ENCODE measurements at places on chromosomes 5 and 9.

DNA sequence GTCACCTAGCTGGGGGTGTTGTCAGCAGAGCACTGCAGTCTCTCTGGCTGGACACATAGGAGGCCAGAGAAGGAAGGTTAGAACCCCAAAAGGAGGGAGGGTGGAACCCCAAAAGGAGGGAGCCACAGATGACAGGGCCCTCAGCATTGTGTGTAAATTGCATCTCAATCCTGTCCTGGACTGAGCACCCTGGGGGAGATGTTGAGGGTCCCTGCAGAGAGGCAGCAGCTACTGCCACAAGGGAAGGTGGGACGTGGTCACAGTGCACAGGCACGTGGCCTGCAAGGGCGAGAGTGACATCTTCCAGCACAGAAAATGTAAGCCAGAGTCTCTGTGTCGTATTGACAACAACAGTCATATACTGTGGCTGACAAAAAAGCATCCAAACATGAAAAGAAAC is 36.5 kb upstream of the CEP72 start:
- no peak for DNase-seq

DNA sequence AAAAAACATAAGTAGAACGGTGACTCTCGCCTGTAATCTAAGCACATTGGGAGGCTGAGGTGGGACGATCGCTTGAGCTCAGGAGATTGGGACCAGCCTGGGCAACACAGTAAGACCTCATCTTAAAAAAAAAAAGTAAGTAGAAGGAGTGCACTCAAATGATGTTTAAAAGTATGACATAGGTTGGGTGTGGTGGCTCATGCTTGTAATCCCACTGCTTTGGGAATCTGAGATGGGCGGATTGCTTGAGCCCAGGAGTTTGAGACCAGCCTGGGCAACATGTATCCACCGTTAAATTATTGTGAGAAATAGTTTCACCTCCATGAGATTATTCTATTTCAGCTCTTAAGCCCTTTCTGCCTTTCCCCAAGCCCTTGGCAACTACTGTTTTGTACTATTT is 11.2 kb downstream of the DENND4C start:
- no peak for DNase-seq

DNA sequence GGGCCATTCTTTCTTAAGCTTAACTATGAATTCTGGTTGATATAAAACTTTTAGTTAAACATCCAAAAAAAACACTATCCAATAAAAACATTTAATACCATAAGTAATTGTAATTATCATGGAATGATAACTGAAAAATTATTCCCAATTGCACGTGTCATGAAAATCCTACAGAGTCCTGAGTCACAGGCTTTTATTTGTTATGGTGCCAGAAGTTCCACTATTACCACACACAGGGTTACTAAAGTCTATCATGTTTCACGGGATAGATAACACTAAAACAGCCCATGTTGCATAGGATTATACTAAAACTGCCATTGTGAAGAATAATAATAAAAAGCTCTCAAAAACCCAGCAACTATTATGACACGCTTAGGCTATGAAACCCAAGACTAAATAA is 1381.8 kb downstream of the EFNA5 start:
- no peak for DNase-seq

DNA sequence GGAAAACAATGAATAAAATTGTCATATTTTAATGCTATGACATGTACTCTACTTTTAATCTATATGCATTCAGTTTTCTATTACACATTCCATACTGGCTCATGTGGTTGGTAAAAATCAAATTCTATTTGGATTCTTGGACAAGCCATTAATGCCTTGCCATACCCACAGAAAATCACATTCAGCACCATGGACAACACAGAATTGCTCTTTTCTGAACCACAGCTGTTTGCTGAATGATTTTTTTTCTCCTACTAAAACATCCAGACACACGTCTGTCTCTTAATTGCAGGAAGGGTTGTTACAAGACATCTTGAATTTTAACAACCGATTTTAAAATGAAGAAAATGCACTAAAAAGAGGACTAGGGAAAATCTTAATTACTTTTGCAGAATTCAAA is 675.6 kb downstream of the BRINP1 start:
- no peak for DNase-seq

- no peak for DNase-seq
These were observed 5.2 kb upstream of the MGAT1 start for GRCh38 chr5:180807654-180808414.

DNA sequence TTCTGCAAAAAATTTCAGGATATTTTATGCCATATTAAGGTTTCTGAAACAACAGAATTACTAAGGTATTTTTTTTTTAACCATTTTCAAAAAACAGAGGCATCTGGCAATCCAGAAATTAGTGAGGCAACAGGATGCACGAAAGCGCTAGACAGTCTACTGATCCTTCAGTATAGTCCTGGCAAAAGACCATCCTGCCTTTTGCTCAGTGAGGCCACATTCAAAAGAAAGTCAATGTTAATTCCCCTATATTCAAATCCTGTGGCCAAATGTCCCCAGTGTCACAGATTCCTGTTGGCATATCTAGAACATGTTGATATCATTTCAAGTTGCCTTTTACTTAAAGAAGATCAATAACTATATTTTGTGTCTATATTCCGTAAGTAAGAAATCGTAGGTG is 13.1 kb upstream of the NFIB start:
- DNase-seq = no peak

- DNase-seq = no peak
These were observed 339.9 kb downstream of the ADGRV1 start for GRCh38 chr5:90898326-90899013.

DNA sequence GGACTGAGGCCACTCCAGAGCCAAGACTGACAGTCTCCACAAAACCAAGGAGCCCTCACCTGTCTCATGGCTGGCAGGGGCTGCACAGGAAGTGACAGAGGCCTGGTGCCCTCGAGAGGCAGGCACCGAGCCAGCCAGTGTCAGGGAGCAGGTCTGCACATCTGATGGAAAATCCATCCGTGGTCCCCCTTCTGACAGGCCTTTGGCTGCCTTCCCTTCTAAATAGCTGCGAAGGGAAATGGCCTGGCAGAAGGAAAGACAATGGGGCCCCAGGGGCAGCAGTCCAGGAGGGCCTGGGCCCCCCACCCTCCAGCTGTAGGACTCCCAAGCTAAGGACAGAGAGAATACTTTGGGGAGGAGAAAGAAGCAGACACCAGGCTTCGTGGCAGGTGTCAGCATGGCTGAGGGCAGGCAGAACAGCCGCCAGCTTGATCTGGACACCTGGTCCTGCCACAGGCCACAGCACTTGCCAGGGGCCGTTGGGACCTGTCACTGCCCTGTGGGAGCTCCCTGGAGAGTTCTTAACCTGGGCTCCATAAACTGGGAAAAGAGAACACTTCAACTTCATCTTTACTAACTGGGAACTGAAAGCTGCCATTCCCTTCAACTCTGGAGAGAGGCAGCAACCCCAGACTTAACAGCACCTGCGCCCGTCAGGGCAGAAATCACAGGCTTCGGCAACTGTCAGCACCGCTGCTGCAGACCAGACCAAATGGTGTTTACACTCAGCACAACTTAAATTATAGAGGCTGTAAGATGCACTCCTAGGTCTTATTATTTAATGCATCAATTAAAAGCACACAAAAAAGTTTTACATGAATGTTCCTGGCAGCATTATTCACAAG is 22.0 kb downstream of the ADAMTS2 start:
- no peak for DNase-seq

GRCh38 chr9:95204310-95204709 is 113.2 kb downstream of the FANCC start:
- DNase-seq = no peak

GRCh38 chr5:38585816-38586215 is 29.4 kb upstream of the LIFR start:
- DNase-seq = no peak

- DNase-seq = no peak
These were observed 3.6 kb downstream of the IQGAP2 start for GRCh38 chr5:76406673-76407072.

GRCh38 chr5:64637837-64638443 is 52.4 kb upstream of the SHISAL2B start:
- DNase-seq = no peak

DNA sequence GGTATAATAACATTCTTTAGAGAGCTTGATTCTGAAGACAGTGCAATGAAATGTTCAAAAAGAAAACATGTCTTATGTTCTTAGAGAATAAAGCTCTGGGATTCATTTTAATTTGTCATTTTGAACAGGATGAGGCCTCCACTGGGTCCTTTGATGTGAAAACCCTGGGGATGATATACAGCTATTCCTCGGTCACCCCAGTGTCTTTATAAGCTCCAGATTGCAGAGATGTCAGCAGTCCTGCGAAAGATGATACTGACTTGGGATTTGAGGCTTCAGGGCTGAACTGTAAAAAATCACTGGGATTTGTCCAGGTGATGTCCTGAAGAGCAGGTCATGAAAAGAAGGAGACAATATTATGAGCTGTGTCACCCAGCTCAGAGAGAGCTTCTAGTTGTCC is 529.7 kb upstream of the ZNF608 start:
- no peak for DNase-seq

DNA sequence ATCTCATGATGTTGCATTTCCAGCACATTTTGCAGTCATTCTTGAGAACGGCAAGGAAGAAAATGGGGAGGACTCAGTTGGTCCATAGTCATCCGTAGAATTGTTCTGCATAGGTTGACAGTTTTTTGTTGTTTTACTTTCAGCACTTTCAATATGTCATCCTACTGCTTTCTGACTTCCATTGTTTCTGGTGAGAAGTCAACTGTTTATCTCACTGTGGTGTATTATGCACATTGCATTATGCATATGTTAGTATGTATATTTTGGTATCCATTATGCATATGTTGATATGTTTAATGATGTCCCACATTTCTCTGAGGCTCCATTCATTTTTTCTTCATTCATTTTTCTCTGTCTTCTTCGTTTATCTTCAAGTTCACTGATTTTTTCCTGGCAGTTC is 10.5 kb downstream of the ADAMTS16 start:
- DNase-seq = no peak

- DNase-seq = no peak
These were observed 34.3 kb downstream of the DNAH5 start for GRCh38 chr5:13910201-13910600.

DNA sequence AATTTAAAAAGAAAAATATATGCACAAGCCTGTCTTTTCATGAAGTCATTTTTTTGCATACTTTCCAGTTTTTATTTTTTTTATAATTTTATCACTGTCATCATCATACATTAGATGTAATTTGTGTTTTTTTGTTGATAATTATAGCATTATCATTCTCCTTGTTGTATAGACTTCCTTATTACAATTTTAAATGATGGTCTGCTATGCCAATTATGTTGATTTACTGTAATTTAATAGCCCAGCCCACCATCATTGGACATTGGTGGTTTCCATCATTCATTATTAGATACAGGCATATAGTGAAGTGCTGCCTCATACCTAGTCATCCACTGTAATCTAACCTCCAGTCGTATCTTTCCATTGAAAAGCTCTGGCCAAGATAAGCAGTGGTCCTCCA is 3.8 kb upstream of the TJP2 start:
- no peak for DNase-seq

DNA sequence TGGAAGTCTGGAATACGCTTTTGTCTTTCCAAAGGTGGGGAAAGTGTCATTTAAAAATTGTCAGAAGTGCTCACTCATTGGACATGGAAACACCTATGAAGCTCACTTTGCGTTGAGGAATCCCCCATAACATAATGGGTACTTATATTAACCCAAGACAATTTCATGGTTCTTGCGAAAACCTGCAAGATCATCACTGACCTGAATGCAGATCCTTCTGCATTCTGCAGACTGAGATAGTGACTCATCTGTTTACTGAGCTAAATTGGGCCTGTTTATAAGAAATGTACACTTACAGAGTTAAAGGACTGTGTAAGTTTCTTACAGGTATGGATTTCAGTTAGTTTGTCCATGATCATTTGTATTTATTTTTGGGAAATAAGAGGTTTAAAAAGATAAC is 153.0 kb downstream of the HMHB1 start:
- no peak for DNase-seq

DNA sequence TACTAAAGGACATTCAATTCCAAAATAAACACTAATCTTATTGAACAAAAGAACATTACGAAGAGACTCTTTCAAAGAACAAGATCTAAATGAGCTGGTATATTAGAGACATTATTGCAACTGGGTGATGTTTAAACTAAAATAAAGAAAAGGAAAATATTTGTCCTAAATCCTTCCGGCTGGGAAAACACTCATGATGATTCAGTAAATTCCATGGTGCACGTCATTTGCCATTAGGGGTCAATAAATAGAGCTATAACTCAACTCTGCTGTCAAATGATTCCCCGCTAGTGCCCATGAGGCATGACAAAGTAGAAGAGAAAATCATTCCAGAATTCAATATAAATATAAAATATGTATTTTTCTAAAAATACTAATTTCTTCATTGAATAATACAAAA is 565.5 kb upstream of the TUSC1 start:
- DNase-seq = no peak

DNA sequence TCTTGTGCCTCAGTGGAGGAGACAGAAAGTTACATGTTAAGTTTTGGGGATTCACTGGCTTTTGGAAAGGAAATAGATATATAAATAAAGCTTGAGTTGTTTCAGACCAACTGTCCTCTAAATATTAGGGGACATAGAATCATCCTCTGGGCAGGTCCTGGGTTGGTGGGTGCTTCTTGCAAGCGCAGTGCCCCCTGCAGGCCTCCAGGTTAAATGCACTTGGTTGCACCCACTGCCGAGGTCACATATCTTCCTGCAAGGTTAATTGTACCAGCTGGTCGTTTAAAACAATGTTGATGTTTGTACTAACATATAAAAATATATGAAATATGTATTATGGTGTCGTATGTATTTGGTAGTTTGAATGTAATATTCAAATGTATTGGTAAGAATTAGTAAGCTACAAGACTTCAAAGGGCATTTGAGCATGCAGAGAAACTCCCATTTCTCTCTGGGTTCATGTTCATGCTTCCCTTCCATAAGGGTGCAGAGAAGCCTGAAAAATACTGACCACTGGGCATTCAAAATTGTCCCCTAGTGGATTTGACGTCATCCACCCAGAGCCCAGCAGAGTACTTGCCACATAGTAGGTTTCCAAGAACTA is 87.0 kb downstream of the ZNF618 start:
- no peak for DNase-seq

GRCh38 chr5:141507387-141508091 is 18.7 kb downstream of the PCDHGC5 start:
- no peak for DNase-seq

- DNase-seq = no peak
These were observed 5.2 kb upstream of the ITGA2 start for GRCh38 chr5:52983731-52984636.

DNA sequence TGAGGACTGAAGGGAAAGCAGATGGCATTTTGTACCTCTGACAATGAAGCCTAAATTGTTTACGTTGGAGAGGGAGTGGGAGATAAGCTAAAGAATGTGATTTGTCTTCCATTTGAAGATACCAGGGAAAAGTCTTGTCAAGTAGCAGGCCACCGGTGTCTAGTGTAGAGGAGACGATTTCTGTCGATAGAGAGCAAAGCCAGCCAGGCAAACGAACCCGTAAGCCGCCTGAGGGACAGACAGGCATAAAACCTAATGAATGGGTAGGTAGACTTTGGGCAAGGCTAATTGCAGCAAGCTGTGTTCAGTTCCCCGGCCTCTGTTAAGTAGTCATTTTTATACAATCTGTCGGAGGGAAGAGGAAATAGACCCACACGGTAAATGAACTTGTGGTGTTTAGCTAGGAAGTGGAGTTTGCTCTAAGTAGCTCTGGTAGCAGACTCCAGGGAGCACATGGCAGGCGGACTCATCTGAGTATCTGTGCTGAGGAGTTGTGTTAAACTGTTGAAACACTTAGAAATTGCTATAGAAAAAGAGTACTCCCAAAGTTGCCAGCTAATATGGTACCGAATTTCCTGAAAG is 28.8 kb downstream of the SMARCA2 start:
- DNase-seq = no peak

GRCh38 chr5:36854402-36855140 is 22.0 kb upstream of the NIPBL start:
- DNase-seq = no peak

Measured in activated naive CD4-positive, alpha-beta T cell (primary cell).